Stimulated activated CD8-positive, alpha-beta memory T cell treated with anti-CD3 and anti-CD28 coated beads, Interleukin-4, amount 100 ng/mL, for 1 hour (primary cell): ENCODE measurements at places on chromosomes 2 and 18.

GRCh38 chr2:61233581-61233980, 71.6 kb downstream of the C2orf74 start:
- no peak for DNase-seq

DNA sequence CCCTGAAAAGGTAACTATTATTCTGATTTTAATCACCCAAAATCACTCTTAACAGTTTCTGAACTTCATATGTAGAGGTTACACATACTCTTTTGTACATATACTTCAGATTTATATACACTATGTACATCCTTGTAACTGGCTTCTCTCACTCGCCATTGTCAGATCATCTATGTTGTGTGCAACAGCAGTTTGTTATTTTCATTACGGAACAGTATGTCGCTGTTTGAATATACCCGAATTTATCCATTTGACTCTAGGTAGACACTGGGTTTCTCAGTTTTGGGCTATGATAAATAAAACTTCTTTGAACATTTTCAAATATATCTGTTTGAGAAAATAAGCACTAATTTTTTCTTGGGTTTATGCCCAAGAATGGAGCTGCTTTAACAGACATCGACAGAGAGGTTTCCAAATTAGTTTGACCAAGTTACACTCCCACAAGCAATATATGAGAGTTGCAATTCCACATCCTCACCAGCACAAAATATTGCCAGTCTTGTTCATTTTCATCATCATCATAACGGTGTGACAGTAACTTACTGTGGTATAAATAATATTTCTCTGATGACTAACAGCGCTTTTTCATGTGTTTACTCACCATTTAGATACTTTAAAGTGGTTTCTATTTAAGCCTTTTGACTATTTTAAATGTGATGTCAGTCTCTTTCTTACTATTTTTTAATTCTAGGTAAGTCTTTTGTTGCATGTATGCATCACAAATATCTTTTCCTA, 80.9 kb downstream of the SMC6 start:
- DNase-seq, result no peak

DNA sequence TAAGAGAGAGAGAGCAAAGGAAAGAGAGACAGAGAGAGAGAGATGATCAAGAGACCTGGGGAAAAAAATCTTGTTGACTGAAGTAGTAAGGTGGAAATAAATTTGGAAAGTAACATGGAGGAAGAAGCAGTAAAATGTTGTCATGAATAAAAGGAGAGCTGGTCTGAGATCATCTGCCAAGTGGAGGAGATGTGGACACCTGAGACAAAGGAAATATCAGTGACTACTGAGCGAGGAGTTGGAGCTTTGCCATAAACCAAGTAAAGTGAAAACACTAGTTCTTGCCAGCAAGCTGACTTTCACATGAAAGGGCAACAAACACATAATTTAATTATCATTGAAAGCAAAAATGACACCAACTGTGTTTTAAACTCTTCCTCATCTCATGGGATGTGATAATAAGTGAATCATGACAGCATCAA, 49.0 kb upstream of the DSG1 start:
- no peak for DNase-seq

DNA sequence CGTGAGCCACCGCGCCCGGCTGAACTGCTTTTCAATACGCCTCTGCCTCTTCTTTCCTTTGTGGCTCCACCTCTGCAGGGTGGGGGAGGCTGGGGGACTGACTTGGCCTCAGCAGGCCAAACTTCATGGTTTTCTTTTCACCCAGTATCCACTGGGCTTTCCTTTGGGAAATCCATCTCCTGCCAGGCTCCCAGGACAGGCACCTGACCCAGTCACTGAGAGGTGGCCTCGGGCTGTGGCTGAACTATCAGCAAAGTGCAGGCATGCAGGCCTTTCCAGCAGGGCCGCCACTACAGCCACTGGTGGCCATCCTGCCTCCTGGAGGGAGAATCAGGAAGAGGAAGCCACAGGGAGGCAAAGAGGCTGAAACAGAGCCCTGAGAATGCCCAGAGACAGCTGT, 33.4 kb upstream of the SEMA4C start:
- no peak for DNase-seq

DNA sequence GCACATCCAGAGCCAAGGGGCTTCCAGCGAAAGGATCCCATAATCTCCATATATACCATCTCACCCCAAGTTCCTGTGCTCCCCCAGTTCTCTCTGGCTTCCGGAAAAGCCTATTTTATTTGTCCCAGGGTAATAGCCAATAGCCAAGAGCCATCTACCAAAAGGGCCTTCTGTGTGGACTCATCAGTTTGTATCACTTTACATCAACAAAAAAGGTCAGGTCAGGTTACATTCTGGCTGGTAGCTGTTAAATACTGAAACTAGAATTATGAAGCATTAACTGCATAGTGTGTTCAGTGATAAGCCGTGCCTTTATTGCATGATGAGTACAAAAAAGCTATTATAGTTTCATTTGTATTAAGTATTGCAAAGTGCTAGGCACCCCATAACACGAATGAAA, 223.7 kb downstream of the IRS1 start:
- no peak for DNase-seq

DNA sequence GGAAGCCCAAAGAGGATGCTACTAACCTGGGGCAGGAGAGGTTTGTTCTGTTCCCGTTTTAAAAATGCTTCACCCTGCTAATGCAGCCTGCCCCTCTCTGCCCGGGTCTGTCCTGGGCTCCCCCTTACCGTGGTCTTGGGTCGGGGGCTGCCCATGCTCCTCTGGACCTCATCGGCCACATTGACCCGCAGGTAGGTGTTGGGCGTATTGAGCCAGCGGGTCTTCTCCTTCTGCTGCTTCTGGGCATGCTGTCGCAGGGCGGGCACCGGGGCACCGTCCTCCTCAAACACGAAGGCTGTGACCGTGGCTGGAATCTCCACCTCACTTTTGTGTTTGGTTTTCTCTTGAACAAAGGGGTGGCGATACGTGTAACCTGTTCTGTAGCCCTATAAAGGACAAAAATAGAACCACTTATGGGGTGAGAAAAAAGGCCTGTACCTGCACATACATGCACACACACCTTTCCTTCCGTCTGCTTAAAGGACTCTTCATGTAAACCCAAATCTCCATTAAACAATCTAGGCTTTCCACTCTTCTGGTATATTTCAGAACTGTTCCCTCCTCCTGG, 89.3 kb downstream of the ADD2 start:
- DNase-seq, result no peak

- DNase-seq, result no peak
Observed at GRCh38 chr2:29459445-29460179, 344.4 kb downstream of the CLIP4 start.

DNA sequence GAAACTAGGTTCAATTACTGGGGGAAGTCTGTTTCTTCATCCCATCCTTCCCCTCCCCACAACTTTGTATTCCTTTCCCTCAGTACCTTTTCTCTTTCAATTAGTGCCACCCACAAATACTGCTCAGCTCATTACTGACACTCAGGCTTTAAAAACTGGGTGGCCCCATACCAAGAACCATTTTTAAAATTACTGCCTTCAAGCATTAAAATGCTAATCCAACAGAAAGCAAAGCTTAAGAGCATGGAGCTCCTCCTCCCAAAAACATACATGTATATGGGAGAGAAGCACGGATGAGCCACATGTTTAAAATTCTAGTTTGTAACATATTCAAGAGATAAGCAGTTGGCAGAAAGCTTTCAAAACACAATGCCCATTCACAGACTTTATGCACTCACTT, 44.0 kb downstream of the IRS1 start:
- no peak for DNase-seq

- no peak for DNase-seq
Observed at GRCh38 chr2:234564699-234565098, 67.8 kb upstream of the ARL4C start.

GRCh38 chr2:187842978-187843847, 289.0 kb upstream of the TFPI start:
- DNase-seq, result no peak

GRCh38 chr18:36405611-36406010, 108.1 kb downstream of the FHOD3 start:
- DNase-seq, result no peak
